ENCODE measurements at places on chromosomes 4 and X.

- no peak for DNase-seq
Measured at GRCh38 chr4:124253080-124253479, 459.5 kb downstream of the ANKRD50 start.

DNA sequence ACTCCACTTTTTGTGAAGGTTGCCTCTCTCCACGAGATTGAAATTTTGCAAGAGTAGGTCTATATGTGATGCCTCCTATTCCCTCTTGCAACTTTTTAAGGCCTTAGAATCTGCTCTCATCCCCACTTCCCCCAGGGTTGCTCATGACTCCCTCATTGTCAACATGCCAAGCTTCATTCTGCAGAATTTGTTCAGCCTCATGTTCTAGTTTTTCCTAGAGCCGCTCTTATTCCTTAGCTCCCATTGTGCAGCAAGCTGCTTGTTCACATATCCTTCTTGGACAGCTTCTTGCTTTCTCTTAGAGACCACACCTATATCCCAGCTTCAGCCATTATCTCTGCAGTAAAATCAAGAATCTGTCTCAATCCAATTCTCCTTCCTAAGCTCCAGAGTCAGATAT, 82.4 kb downstream of the CNGA2 start:
- DNase-seq, result no peak

GRCh38 chr4:171928336-171928735, 115.1 kb downstream of the GALNTL6 start:
- DNase-seq, result no peak

GRCh38 chr4:171130256-171130801, 682.9 kb upstream of the GALNTL6 start:
- no peak for DNase-seq

DNA sequence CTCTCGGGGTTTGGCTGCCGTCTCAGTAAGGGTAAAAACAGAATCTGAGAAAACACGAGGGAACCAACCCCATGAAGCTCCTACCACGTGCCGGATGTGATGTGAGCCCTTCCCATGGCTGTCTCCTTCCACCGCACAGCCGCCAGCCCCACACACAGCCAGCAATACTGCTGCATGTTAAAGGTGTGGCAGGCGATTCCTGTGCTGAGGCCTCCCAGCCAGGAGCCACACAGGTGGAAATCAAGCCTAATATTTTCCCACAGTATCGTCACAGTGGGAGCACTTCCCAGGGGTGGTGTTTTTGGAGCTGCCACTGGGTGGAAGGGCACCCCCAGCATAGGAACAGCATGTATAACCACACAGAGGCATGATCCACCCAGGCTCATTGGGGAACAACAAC, 77.5 kb downstream of the SLC2A9 start:
- no peak for DNase-seq

DNA sequence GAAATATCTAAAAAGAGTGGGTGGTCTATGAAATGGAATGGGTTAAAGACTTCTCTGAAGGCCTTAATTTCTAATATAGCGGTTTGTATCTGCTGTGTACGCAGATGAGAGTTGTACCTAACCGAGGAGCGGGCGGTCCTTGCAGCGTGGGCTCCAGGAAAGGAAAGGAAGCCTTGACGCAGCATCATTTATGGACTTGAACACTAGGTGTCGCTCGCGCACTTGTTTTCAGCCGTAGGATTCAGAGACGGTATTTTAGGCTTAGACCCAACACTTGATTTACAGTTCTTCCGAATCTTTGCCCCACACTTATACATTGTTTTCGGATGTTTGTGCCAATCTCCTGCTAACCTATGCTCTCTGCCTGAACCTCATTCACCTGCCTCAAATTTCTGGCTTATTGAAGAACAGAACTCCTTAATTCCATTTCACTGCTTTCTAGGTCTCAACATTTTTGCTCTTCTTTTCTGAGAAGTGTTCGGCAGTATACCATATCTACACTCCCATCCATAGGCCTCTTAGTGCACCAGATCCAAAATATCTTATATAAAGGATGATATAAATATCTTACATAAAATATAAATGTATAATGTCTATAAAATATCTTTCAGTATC, 48.9 kb upstream of the AADAT start:
- peak; percentile 64 for DNase-seq

DNA sequence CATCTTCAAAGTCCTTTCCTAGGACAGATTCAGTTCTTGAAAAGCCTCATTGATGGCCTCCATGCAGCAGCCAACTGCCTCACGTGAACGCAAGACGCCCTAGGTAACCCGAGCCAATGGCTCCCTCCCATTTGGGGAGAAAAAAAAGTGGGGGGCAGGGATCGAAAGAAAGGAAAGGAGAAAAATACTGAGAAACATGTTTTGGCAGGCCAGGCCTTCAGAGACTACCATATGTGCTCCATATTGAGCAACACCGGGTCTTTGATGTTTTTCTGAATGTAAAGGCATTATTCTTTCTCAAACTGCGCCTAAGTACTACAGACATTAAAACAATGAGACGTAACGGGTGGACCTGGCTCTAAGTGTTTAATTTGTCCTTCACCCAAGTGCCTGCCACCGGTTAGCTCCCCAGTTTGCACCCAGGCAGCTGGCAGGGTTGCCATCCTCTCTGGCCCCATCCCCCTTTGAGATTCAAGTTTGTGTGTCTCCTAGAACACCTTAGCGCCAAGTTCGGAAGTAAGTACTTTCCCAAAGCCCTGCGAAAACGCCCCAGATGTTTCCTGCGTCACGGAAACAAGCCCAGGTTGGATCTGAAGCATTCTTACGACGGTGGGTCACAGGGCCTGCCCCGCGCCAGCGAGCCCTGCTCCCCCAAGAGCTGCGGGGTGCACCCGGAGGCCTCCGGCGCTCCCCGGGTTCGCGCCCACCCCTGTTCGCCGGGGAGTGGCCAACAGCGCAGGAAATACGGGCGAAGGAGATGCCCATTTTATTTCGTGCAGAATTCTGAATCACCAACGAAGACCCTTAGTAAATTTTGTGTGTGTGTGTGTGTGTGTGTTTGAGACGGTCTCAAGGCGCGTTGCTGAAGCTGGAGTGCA, 30.1 kb downstream of the HAND2 start:
- no peak for DNase-seq

DNA sequence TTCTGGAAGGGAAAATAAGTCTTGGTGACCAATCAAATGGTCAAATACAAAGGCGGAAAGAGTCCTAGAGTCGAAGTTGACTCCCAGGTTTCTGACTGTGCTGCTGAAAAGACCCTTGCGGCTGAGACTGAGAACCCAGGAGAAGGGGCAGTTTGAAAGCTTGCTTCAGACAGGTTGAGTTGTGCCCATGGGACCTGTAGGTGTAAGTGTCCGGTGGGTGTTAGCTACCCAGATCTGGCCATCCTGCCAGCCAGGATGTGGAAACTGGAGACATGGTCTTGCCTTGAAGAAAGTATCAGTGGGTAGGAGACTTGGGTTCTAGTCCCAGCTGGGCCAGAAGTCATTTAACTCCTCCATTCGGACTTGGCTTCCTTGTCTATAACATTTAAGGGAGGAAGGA, 275.2 kb downstream of the EVC2 start:
- DNase-seq, result no peak

DNA sequence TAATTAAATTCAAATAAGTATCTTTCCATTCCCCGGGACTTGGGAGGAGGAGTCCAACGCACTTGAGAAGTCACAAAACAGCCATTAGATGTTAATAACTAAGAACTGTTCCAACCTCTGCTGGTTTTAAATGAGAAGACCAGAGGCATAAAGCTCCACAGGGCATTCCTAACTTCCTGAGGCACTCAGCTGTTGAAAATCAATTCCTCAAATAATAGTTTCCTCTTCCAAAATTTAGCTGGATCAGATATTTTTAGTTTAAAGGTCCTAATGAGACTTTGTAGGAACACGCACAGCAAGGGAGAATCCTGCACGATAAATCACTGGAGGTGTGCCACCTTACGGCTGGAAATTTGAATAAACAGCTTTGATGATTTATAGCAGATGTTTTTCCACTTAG, 504.3 kb upstream of the ZFP42 start:
- DNase-seq, result no peak

DNA sequence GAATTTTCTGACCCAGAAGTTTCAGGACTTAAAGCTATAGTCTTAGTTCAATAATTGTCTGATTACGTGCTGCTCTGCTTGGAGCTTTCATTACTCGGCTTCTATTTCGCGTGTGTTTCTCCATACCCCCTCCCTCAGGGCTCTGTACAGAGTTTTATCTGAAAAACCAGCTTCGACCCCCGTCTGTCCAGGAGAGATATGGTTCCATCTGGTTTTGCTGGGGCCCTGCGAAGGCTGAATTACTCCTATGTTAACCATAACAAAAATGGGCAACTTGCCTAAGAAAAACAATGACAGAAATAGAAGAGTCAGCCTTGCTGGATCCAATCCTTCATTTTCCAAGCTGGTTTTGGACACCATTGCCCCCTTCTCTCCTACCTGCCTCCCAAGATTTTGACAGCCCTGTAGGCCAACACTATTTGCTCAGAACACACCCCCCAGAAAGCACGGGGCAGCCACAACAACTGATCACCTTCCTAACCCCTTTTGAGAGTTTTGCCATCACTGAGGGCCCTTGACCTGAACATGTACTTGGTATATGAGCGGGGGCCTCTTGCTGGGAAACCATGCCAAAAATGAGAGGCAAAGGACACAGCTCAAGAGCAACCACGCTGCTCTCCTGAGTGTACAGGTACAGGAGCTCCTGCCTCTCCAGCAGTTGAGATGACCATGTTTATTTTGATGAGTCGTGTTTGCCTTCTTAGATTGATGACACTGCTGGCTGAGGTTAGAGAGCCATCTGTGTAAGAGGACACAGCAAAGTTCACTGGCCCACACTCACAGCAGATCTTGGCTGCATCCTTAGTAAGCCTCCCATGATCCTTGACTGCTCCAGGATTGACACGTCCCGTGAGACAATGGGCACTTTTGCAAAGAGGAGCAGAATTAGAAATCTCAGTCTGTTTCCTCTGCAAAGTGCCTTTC, 36.2 kb upstream of the ATP6AP2 start:
- no peak for DNase-seq

- no peak for DNase-seq
Measured at GRCh38 chrX:83511208-83511607, 3.1 kb downstream of the POU3F4 start.

- DNase-seq, result no peak
Measured at GRCh38 chrX:152658302-152658701, 20.6 kb downstream of the GABRQ start.
